ENCODE measurements at places on chromosomes 7 and 10.
A peak's percentile ranks its signal among the peaks of the same experiment; 100 is the strongest.

GRCh38 chr10:106043863-106044262, 1120.6 kb downstream of the SORCS1 start:
- no peak for DNase-seq

- DNase-seq, result peak; percentile 76
Measured at GRCh38 chr10:112227331-112227987, 43.9 kb upstream of the GPAM start.

- no peak for DNase-seq
Measured at GRCh38 chr7:121279060-121279620, 49.7 kb upstream of the WNT16 start.

DNA sequence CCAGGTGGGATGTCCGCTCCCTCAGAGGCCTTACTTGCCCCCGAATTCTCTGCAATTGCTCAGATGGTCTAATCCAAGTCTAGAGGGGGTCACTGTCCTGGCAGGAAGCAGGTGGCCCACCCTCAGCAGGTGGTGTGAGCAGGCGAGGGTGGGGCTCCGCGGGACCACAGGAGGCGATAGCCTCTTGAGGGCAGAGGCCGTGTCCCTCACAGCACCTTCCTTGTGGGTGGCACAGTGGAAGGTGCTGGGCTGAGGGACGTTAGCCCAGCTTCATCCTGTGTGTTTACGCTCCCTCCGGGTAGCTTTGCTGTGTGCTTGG, 38.3 kb upstream of the INPP5A start:
- no peak for DNase-seq

DNA sequence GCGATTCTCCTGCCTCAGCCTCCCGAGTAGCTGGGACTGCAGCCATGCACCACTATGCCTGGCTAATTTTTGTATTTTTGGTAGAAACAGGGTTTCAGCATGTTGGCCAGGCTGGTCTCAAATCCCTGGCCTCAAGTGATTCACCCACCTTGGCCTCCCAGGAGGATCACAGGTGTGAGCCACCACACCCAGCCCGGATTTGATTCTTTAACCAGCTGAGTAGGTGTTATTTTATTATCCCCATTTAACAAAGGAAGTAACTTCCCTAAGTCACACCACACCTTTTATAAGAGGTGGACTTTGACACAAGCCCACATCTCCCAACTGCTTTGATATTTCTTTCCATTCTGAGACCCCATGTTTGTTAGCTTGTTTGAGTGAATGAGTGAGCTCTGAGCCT, 25.0 kb downstream of the SLC25A28 start:
- no peak for DNase-seq

- DNase-seq, result no peak
Measured at GRCh38 chr10:69425511-69426298, 9.0 kb upstream of the TACR2 start.

DNA sequence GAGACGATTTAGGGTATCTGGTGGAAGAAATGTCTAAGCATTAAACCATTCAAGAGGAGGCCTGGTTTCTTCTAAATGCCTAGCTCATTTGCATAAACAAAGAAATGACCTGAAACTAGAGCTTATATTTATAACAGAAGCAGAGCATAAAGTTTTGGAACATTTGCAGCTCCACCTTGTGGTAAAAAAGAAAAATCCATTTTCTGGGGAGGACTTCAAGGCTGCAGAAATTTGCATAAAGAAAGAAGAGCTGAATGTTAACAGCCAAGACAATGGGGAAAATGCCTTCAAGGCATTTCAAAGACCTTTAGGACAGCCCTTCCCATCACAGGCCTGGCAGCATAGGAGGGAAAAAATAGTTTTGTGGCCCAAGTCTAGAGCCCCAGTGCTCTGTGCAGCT, 362.0 kb downstream of the ZNF248 start:
- no peak for DNase-seq

DNA sequence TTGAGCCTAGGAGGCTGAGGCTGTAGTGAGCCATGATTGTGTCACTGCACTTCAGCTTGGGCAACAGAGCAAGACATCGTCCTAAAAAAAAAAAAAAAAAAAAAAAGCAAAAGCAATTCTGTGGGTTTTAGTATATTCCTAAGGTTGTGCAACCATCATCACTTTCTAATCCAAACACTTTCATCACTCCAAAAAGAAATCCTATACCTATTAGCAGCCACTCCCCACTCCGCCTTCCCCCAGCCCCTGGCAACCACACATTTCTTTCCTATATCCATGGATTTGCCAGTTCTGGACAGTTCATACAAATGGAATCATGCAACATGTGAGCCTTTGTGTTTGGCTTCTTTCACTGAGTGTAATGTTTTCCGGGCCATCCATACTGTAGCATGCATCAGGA, 20.4 kb downstream of the ZAN start:
- no peak for DNase-seq

GRCh38 chr7:30594048-30594539, 584 bp upstream of the GARS1 start:
- peak; percentile 76 for DNase-seq

DNA sequence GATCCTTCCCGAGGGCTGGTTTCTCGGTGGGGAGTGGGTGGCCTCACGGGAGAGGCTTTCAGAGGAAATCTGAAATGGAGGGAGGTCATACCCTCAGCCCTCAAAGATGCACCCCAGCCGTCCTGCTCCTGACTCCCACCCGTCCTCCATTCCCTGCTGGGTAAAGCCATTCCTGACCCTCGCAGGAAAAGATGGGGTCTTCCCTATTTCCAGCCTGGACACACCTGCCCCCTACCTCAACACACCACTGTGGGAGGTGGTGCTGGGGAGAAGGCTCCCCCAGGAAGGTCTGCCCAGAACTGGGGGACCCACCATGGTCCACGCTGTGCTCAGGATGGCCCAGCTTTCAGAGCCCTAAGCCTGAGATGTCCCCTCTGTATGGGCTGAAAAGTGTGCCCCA, 86.9 kb downstream of the CHST15 start:
- no peak for DNase-seq

DNA sequence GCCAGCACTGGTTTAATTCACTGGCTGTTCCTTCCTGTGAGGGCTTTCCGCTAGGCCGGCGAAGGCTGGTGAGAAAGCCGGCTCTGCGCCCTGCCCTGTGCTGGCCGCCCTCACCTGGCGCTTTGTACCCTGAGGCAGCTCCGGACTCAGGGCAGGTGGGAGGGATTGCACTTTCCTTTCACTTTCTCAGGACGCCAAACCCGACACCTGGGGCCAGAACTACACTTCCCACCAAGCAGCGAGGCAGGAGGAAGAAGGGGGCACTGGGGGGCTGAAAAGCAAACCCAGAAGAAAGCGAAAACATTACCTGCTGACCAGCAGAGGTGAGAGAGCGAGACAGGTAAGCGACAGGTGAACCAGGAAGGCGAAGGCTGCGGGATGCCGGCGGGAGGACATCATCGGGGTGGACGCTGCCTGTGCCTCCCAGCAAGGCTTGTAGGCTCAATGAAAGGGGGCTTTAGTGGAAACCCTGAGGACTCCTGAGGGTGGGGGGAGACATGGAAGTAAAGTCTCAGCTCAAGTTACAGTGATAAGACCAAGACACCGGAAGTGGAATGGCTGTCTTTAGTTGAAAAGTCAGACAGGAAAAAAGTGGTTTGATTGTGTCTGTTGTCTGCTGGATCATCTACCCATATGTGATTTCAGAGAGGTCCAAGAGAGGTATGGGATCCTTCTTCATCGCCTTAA, at the start of gene RAB19:
Gene RAB19 (plus strand): TSS at position 181 of the 687 bp plus-strand sequence. CDS start 3,589 bp downstream, outside the sequence.
- no peak for DNase-seq

DNA sequence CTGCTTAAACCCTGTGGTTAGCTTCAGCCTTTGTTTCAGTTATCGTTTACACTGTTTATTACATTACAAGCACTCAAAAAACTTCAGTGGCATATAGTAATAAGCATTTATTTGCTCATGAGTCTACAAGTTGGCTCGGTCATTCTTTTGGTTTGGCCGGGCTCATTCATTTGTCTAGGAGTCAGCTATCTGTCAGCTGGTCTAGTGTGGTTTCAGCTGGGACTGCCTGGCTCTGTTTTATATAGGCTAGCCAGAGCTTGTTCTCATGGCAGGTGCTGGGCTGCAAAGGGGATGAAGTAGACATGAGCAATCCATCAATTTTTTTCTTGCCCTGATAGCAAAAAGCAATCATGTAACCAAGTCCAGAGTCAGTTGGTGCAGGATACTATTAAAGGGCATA, 103.6 kb downstream of the MKLN1 start:
- DNase-seq, result no peak

- DNase-seq, result no peak
Measured at GRCh38 chr7:156621652-156622051, 18.9 kb upstream of the RNF32 start.

DNA sequence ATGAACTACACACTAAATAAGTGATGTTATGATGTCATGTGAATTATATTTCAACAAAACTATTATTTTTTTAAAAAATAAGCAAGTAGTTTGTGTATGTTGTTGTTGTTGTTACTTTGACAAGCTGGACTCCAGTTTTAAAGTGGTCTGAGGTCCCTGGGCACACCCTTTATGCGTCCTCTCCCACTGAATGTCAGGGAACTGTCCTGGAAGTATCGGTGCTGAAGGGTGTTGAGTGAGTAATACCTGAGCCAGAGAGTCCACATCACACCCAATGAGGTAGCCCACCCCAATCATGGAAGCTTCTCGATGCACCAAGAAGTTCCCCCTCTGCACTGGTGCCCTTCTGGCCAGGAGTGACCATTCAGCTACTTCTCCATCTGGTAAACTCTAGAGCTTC, 64.3 kb downstream of the FOXI2 start:
- no peak for DNase-seq

- DNase-seq, result no peak
Measured at GRCh38 chr10:115674496-115674895, 581.3 kb downstream of the ATRNL1 start.

DNA sequence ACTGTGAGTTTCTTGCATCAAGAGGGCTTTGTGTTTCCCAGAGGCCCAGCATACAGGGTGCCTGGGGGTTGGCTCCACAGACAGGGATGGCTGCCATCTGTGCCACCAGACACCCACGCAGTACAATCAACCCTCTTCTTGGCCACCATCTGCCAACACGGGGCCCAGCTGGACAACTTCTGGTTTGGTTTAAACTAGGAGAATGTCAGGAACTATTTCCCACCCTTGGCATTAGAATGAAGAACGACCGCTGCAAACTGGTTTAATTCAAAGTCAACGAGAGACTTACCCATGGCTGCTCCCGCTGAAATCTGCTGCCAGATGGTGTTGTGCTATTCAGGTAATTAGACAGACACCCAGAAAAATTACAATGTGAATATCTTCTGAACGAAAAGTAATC, 27.8 kb downstream of the NMT2 start:
- no peak for DNase-seq
